Left ventricle myocardium superior (tissue), 1 donor: ENCODE measurements at places on chromosomes 12 and 14.

- no peak for DNase-seq
Observed at GRCh38 chr14:69059658-69060623, 80.8 kb upstream of the ACTN1 start.

DNA sequence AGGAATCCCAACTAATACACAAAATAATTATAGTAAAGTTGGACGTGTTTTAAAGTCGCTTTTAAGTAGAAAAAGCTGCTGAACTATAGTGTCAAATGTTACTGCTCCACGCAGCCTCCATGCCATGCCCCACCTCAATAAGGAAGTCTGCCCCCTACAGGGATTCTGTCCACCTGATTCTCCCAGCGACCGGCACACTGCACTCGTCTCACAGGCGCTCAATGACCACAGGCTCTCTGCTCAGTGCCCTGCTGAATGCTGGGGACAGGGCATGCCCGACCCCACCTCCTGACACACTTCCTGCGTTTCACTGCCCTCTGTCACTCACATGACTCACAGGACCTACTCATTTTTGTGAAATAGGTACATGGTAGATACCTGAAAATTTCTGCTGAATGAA, 48.9 kb downstream of the BDKRB1 start:
- no peak for DNase-seq

DNA sequence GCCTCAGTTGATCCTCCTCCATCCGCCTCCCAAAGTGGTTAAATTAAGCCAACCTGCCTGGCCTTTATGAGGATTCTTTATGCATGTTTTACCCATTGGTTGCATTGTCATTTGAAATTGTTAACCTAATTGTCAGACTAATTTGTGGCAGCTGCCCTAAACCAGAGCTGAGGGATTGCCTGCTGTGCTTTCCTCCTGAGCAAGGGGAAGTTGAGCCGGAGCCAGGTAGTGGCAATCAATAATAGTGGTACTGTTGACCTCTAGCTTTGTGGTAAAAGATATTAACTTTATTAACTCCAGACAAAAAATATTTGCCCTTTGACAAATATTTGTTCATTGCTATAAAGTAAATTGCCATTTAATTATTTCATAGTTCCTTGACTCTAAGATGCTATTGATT, 5.6 kb upstream of the HEBP1 start:
- DNase-seq, result no peak

DNA sequence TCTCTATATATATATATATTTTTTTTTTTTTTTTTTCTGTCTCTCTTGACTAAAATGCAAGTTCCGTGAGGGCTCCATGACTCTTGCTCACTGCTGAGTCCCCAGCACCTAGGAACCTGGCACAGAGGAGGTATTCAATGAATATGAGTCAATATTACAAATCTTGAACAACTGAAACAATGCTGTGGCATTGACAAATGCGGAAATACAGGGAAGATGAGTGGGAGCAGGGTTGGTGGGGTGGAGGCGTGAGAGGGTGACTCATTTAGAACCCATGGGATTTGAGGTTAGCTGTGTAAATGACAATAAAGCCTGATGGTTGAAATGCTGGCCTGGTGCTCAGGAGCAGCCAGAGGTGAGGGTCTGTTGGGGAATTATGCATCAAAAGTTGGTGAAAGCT, 121.7 kb upstream of the FUT8 start:
- no peak for DNase-seq

- no peak for DNase-seq
Observed at GRCh38 chr12:95143621-95144205, 70.3 kb upstream of the NR2C1 start.

DNA sequence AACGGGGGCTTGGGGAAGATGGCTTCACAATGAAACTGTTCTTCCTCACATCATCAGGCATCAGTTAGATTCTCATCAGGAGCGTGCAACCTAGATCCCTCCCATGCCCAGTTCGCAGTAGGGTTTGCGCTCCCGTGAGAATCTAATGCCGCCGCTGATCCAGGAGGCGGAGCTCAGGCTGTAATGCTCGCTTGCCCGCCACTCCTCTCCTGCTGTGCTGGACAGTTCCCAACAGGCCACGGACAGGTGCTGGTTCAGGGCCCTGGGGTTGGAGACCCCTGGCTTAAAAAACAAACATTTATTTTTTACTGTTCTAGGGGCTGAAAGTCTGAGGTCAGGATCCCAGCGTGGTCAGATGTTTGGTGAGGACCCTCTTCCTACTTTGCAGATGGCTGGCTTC, 180.5 kb downstream of the FBXL14 start:
- no peak for DNase-seq

DNA sequence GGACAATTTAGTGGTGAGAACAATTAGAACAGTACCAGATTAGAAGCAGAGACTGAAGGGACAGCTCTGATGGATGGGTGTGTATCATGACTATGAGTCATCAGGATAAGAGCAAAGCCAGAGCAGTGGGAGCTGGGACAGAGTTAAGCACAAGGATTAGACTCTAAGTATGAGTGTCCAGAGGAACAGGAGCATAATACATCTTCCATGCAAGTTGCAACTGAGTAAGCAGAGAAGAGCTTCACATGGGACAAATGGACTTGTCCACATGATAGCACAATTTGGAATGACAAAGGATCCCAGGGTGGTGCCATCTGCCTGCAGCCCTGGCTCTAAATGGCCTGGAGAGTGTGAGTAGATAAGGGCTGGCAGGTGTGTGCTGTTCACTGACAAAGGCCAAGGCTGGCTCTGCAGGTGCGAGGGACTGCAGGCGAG, 226.4 kb upstream of the CAND1 start:
- no peak for DNase-seq

DNA sequence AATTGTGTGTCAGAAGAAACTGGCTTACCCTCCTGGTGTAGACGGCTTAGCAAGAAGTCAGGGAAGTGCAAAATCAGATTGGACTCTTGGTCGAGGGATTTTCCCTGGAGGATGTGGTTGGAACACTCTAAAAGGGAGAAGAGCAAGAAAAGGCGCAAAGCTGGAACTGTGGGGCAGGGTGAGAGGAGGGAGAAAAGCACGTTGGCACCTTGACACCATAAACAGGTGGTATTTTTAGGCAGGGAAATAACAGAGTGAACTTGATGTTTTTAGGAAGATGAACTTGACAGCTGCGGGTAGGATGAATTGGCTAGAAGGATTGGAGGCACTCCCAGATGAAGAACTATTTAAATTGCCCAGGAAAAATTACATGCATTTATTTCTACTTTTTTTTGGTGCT, 67.7 kb downstream of the HCAR2 start:
- no peak for DNase-seq
